Type B pancreatic cell (in vitro differentiated cells): ENCODE measurements at places on chromosomes 5 and 9.
A peak's percentile ranks its signal among the peaks of the same experiment; 100 is the strongest.

- no peak for DNase-seq
Observed at GRCh38 chr9:122055701-122056100, 37.4 kb downstream of the TTLL11 start.

- no peak for DNase-seq
Observed at GRCh38 chr5:172597755-172598155, 43.3 kb upstream of the NEURL1B start.

DNA sequence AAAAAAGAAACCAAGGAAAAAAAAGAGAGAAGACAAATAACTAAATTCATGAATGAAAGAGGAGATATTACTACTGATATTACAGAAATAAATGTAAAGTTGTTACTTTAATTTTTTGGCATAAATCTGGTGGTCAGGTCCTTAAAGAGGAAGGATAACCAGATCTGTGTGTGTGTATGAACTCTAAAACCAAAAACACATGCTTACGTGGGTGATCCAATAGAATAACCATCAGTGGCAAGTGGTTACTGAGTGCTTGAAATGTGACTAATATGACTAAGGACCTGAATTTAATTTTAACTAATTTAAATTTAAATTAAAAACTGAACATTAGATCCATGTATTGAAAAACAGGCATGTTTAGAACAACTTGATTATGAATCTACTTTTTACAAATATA is 10.3 kb downstream of the SLC28A3 start:
- DNase-seq = no peak

DNA sequence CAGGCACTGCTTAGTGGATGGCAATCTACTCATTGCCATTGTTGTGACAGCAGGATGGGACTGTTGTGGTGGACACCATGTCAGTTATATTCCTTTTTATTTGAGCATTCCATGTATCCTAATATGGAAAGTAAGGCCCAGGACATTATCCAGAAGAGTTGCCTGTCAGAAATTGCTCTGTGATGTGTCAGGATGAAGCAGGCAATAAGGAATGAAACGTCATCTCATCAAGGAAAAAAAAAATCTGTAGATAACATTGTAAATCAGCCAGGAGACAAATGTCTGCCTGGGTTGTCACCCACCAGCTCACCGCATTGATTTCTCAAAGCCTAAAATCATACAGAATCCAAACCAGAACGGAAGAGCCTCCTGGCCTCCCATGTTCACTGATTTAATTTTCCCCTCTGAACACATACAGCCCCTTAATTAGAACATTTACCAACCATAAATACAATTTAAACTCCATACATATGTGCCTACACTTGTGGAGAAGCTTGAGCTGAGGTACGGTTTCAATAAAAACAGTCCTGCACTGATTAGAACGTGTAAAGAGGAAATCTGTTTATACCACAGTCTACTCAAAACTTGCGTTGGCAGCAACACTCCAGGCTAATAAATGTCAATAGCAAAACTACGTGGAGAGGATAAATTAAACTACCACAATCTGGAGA is 73.9 kb downstream of the FOXD1 start:
- DNase-seq = no peak

GRCh38 chr5:66516550-66516949 is 79.6 kb upstream of the MAST4 start:
- no peak for DNase-seq

DNA sequence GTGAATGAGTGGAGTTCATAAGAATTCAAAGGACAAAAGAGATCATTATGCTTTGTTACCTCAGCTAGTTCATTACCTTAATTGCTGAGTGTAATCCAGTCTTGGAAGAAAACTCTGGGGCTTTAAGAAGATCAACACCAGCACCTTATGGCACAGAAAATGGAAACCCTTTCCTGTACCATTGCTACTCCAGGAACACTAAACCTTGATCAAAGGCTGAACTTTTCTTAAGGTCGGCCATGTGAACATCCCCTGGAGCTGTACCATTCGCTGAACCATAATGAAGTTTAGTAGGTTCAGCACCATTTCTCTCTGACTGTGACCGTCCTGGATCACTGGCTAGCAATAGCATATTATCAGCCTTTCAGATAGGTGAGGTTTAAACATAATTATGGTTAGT is 97.4 kb downstream of the PBX3 start:
- DNase-seq = no peak

- no peak for DNase-seq
Observed at GRCh38 chr5:91065496-91065895, 317.6 kb downstream of the ARRDC3 start.

- no peak for DNase-seq
Observed at GRCh38 chr9:94833802-94834201, 107.3 kb downstream of the AOPEP start.

DNA sequence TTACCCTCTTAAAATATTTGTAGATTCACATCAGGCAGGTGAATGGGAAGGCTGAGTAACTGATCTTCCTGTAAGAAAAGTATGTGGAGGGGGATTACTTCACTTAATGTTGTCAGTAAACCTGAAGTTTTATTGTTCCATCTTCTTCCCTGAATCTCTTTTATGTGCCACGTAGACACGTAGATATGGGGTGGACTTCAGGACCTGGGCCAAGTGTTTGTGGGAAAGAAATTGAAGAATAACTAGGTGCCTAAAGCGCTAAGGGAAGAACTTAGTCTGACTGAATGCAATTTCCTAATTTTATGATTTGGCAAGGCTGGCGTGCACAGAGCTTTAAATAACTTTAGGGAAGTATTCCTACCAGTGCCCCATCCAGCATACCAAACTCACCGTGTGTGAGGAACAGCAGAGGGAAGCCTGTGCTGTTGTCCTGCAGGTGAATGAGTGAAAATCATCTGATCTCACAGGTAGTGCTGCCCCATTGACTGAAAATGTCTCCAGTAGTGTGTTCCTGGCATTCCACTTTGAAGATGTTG is 323.4 kb downstream of the KDM4C start:
- no peak for DNase-seq

- DNase-seq = no peak
Observed at GRCh38 chr9:95793924-95794828, 81.3 kb upstream of the ERCC6L2 start.

GRCh38 chr5:10331341-10331796 is 22.1 kb upstream of the MARCHF6 start:
- DNase-seq = peak; percentile 61

GRCh38 chr9:127349483-127350113 is 47.4 kb upstream of the SLC2A8 start:
- DNase-seq = peak; percentile 34

DNA sequence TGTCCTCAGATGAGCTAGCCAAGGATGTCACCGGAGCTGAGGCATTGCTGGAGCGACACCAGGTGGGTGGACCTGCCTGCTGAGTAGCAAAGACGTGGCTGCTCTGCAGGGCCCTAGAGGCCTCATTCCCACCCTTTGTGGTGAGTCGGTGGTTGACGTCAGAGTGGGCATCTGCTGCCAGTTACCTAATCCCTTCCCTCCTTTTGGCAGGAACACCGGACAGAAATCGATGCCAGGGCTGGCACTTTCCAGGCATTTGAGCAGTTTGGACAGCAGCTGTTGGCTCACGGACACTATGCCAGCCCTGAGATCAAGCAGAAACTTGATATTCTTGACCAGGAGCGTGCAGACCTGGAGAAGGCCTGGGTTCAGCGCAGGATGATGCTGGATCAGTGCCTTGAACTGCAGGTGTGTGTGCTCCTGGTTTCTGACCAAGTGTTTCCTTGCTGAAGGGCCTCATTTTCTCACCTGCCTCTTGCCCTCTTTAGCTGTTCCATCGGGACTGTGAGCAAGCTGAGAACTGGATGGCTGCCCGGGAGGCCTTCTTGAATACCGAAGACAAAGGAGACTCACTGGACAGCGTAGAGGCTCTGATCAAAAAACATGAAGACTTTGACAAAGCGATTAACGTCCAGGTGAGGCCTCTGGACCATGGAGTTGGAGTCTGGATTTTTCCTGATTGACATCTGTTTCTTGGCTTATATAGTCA is 48.9 kb downstream of the DYNC2I2 start:
- DNase-seq = no peak

DNA sequence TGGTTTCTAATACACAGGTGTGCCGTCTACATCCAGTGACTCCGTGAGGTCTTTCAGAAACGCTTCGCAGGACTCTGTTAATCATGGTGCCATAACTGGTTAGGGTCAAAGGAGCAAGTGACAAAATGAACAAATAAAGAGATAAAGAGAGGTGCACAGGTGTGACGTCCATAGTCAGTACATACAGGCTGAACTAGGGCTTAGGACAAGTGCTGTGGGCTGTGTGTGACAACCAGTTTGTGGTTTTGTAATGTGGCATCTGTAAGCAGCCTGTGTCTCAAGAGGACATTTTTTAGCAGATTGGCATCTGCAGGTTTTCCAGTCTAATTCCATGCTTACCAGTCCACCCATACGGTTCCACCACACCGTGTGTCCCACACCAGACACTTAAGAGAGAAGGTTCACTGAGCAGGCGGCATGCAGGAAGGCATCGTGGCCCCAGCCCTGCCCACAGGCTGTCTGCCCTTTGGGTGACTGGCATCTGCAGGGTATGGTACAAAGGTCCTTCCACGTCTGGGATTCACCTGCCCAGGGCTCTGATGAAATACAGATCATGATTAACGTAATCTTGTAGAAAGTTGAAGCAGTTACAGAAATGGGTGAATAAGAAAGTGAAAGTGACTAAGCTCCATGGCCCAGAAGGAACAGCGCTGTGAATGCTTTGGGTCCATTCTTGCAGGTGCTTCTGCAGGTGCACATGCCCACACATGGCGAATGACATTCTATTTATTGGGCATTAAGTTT is 26.9 kb downstream of the SRD5A1 start:
- no peak for DNase-seq

DNA sequence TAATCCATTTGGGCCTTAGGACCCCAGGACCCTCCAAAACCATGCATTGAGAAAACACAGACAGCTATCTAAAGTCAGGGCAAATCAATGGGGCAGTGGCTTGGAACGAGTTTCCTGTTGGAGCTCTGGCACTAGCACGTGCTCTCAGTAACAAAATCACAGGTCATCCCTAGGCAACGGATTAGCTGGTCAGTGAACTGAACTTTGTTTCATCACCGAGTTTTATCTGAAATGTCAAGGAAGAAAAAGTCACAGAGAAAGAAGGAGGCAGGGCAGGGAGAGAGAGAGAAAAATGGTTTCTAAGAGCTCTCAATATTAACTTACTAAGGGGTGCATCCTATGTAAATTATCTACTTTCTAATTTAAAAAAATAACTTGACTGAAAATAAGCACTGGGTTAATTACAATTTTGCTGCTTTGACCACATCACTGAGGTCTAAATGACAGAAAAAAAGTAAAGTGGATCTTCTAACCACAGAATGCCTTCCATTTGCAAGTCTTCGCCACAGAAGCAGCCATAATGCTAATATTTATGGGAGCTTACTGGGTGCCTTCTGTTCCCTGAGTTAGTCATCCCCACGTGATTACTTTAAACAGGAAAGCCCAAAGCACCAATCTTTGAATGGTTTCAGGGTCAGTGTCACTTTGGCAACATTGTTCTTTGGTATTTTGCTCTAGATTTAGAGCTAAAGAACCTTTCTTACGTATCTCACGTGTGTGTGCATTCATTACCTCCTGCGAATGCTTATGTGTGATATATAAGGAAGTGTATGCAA is 503.9 kb downstream of the RASEF start:
- DNase-seq = no peak

GRCh38 chr9:14153310-14153720 is 160.6 kb downstream of the NFIB start:
- no peak for DNase-seq

GRCh38 chr9:121651295-121652020 is at the start of gene DAB2IP:
TSS of gene DAB2IP (plus strand) at chr9:121651634. CDS start at chr9:121651776, 142 bp downstream.
- peak; percentile 87 for DNase-seq

- DNase-seq = no peak
Observed at GRCh38 chr5:113900141-113900540, 386.6 kb downstream of the YTHDC2 start.

DNA sequence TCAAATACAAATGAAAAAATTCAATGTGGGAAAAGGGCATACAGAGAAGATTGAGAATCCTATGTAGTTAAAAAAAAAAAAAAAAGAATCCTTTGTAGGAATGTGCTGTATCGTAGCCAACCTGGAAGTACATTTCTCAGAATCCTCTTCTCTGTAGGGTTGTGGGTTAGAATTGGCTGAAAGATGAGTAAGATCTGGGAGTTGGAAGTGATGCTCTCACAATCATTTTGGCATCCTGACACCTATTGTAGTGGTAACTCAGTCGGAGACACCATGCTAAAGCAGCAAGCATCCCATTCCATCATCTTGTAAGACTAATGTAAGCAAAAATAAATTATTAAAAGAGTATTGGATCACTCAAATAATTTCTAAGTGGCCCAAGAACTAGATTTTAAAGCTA is 30.6 kb downstream of the MRPL22 start:
- DNase-seq = no peak

GRCh38 chr5:28226407-28226806 is 1188.0 kb upstream of the CDH9 start:
- no peak for DNase-seq

- DNase-seq = no peak
Observed at GRCh38 chr5:149426931-149427330, 47.8 kb upstream of the IL17B start.

- no peak for DNase-seq
Observed at GRCh38 chr5:176373100-176373818, 8.0 kb downstream of the ARL10 start.

DNA sequence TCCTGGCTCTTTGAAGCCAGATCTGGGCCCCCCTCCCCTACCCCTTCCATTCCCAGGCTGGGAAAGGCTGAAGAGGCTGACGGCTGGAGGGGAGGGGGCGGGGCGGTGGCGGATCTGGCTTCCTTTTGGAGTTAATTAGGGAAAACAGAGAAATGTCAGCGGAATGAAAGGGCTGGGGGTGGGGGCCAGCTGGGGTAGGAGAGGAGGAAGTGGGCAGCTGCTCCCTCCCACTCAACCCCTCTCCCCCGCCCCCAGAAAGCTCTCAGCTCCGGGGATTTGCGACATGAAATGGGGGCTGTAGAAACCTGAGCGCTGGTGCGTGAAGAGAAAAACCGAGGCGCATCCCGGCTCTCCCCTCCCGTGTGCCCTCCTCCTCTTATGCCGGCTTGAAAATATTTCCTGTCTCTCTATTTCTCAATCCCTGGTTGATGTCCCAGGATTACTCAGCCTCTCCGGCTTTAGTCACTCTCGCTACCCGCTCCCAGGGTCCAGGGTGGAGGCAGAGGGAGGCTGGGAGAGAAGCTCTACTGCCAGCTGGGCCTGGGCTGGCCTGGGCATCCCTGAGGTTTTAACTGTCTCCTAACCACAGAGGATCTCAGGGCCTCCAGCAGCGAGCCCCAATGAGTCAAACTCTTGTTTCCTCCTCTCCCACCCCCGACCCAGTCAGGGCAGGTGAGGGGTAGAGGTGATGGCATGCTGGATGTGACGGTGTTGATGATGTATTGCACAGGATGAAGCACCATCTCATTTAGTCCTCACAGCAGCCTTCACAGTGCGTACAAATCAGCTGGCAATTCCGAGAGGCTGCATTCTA is 20.1 kb downstream of the PCDHGC5 start:
- no peak for DNase-seq

GRCh38 chr9:36842560-36843530 is 191.2 kb downstream of the PAX5 start:
- no peak for DNase-seq
